ENCODE measurements at places on chromosomes 6 and 20.

GRCh38 chr6:169938731-169939130, 187.3 kb downstream of the ERMARD start:
- no peak for DNase-seq

- no peak for DNase-seq
These were observed 239.5 kb upstream of the RAB32 start for GRCh38 chr6:146304181-146304580.

GRCh38 chr20:47400685-47401084, 44.2 kb upstream of the ZMYND8 start:
- DNase-seq = no peak

- DNase-seq = no peak
These were observed 14.5 kb upstream of the SIRPG start for GRCh38 chr20:1671891-1672669.
